ENCODE measurements at places on chromosomes 7 and 10.
A peak's percentile ranks its signal among the peaks of the same experiment; 100 is the strongest.

GRCh38 chr10:124917428-124918190, 24.3 kb upstream of the ZRANB1 start:
- DNase-seq = no peak

GRCh38 chr7:19060761-19061259, 56.6 kb downstream of the TWIST1 start:
- no peak for DNase-seq

DNA sequence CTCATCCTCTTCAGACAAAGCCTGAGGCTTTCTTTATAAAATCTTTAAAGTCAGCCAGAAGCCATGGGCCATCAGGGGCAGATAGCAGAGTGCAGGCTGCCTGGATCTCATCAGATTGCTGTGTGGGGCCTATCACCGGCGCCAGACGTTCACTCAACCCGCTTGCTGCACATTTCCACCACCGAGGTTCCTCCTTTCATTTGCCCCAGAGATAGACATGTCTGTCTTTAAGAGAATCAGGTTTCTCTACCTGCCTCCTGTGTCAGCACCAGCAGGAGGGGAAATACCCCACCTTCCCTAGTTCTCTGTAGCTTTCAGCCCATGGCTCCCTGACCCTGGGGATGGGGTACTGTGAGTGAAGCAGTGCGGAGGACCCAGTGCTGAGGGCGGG, 22.0 kb downstream of the SLC18A2 start:
- DNase-seq = no peak

DNA sequence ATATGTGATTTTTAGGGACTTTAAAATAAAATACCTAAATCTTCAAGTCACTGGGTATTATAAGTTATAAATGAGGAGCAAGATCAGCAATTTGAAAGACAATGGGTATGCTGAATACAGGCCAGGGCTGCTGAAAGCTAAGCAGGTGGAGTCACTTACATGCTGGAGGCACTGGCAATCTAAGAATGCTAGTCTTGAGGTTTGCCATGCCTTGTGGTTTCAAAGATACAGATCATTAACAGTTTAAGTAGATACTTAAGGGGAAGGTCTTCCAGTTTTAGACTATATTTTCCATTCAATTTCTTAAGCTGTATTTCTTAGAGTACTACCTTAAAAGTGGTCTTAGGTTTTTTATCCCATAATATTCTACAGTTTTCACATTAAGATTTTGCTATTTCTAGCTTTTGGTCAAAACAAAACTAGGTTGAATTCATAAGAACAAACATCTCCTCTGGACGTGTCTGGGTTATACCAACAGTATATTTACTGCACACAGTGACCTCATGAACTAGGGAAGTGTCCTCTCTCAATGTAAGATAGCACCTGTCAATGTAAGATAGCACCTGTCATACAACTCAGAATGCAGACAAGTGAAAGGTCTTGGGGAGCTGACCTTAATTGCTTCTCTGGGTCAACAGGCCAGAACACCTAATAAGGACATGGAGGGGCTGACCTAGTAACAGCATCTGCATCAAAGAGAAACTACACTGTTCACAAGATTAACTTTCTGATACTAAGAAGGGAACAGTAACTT, 2.0 kb downstream of the SRI start:
- DNase-seq = no peak

DNA sequence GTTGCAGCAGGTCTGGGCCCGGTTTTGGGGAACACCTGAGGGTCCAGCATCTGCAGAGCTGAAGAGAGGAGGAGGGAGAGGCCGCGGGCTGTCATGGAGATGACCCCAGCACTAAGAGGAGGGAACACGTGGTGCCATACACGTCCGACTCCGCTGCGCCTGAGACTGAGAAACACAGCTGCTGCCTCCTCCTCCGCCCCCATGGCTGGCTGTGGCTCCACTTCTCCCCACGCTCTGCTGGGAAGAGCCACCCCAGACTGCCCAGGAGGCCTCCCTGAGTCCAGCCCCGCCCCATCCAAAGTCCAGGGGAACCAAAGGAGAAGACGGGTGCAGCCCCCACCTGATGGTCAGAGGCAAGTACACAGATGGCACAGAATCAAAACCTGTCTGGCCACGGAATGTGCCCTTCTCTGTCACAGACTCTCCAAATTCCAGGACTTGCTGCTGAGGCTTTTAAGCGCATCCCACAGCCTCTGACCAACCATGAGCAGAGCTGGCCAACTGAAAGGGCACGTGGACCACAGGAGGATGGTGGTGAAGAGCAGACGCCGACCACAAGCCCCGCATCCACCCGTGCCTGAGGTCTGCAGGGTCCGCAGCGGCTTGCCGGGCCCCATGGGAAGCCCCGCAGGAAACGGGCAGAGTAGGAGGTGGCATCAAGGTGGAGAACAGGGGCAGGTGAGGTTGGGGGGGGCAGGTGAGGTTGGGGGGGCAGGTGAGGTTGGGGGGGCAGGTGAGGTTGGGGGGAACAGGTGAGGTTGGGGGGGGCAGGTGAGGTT, 24.0 kb downstream of the STK32C start:
- no peak for DNase-seq

- no peak for DNase-seq
Observed at GRCh38 chr7:142353147-142354060, 95.5 kb upstream of the PRSS58 start.

GRCh38 chr10:88874281-88874680, 5.8 kb upstream of the STAMBPL1 start:
- DNase-seq = no peak

GRCh38 chr10:91601212-91601611, 31.7 kb downstream of the PPP1R3C start:
- DNase-seq = no peak

DNA sequence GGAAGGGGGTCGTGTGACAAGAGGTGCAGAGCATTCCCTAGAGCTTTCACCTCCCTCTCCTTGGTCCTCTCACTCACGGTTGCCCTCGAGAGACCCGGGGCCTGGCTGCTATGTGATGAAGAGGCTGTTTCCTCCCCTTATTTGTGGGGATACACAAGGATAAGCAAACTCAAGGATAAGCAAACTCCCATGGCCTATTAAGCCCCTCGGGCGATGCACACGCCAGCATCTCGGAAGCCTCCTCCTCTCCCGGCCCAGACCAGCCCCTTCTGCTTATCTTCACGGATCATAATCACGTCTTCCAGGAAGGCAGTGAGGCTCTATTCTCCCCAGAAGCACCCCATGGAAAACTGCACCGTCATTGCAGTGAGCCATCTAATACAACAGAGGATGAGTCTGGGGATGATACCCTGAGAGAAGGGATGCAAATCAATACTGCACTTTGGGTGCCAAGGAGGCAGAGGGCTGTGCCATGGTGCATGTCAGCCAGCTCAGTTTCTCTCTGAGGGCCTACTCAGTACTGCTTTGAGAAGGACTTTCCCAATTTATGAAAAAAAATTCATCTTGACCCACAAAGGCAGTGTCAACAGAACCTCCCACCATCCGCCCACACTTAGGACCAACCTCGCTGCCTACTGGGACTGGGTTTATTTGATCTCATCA, 22.2 kb downstream of the TMEM273 start:
- DNase-seq = no peak

DNA sequence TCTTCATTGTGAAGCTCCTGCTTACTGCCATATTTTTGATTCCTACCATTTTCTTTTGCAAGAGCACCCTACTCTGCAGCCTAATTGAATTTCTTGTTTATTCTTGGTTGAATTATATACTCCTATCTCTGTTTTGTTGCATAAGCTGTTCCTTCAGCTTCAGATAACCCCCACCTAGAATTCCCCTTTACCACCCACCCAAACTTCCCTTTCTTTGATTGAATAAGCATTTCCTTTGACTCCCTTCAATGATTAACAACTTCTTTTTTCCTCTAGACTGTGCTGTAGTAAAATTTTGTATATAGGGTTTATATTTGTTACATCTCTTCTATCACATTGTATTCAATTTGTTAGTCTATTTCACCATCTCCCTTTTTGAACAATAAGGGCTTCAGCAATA, 168.1 kb downstream of the GPR37 start:
- DNase-seq = no peak

DNA sequence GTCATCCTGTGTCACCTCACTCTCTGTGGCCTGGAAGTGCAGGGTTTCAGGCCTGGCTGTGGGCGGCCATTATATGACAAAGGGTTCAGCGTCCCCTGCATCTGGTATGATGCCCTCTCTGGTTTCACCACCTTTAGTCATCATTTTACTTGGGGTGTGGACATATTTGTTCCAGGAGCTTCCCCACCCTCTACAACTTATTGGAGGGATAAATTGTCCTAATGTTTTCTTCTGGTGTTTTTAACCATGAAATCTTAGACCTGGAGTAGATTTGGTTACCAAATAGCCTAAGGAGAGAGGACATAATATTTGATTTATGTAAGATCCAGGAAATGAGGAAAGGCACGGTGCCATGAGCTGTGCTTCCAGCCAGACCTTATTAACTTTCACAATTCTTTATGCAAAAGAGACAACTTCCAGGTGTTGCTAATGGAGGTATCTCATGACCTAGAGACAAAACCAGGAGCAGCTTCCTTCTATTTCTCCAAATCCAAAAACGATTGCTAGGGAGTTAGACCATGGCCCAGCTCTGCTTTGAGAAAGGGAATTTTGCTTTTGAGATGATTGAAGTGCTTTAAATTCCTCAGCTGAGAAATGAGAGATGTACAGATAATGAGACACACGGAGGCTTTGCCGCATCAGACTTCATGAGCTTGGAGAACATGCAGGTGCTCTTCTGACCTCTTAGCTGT, 20.9 kb downstream of the WBP1L start:
- DNase-seq = no peak

GRCh38 chr10:15601819-15602218, 117.9 kb downstream of the ITGA8 start:
- DNase-seq = no peak

DNA sequence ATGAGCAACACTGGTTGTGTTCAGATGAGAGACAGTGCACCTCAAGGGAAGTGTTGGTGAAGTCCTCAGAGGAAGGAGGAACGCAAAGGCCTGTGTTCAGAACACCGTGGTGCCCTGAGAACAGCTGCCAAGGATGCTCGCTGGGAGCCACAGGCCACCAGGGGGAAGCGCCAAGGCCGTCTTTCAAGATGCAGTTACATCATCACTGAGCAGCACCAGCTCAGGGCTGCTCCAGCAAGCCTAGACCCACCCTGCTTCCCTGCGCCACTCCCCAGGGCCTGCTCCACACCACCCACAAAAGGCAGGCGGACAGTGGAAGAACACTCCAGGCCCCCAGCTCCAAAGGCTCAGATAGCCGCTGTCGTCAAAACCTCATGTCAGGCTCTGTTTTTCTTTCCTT, 378.8 kb downstream of the DPP6 start:
- DNase-seq = no peak

GRCh38 chr10:48400850-48401220, 94.4 kb downstream of the MAPK8 start:
- DNase-seq = no peak

GRCh38 chr10:49616421-49617101, 2.7 kb downstream of the CHAT start:
- DNase-seq = no peak

- DNase-seq = peak; percentile 47
Observed at GRCh38 chr10:121288864-121289661, 309.2 kb downstream of the FGFR2 start.

GRCh38 chr7:117195361-117196029, 127.4 kb downstream of the WNT2 start:
- no peak for DNase-seq

DNA sequence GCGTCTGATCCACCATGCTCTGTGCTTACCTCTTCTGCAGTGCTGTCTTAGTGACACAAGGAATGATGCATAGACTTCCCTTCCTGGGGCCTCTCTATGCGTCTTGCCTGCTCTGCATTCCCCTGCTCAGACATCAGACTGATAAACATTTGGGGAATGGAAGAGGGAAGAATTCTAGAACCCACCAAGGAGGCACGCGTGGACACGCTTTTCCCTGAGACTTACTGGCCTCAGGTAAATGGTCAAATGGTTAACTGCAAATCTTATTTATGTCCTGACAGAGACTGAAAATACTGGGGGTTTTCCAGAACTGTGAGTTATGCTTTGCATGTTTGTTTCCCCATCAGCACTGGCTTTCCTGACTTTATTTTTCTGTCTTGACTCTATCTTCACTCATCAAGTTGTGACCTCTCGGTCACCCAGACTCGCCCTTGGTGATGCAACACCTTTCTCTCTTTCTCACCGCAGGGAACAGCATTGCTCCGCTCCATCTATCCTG, 285.9 kb upstream of the FZD8 start:
- DNase-seq = no peak

Data from iPS DF 19.7 (cell line).